ENCODE measurements at places on chromosomes 4 and X.

DNA sequence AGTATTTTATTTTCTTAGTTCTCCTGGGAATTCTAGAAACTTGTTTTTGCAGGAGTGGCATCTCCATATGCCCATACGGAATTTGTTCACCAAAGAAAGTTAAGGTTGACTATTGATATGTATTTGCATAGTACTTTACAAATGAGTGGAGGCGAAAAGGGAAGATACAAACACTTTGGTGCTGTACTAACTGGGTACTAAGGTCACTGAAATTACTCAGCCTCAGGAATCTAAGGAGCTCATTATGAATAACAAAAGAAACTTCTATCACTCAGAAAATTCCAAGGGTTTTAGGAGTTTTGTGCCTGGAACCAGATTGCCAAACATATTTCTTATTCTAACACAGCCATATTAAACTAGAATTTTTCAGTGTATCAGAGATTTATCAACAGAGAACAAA lies 27.4 kb upstream of the TMPRSS11B start:
- DNase-seq, result no peak

GRCh38 chr4:47057991-47058390 lies 26.6 kb downstream of the GABRB1 start:
- no peak for DNase-seq

GRCh38 chrX:101787934-101788333 lies 128.3 kb upstream of the ARMCX2 start:
- no peak for DNase-seq

DNA sequence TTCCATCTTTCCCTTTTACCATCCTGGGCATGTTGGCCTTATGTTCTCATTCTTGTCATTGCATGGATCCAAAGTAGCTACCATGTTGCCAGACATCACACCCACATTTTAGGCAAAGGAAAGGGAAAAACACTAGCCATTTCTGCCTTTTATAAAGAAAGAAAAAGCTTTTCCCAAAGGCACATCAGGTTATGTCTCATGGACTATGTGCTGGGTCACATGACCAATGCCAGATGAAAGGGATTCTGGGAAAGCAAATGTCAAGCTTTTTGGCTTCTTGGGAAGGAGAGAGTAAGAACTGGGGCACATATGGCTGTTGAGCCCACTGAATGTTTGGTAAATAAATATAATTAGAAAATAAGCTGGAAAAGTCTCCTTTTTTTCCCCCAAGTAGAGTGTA lies 4.3 kb upstream of the SOD3 start:
- DNase-seq, result no peak

DNA sequence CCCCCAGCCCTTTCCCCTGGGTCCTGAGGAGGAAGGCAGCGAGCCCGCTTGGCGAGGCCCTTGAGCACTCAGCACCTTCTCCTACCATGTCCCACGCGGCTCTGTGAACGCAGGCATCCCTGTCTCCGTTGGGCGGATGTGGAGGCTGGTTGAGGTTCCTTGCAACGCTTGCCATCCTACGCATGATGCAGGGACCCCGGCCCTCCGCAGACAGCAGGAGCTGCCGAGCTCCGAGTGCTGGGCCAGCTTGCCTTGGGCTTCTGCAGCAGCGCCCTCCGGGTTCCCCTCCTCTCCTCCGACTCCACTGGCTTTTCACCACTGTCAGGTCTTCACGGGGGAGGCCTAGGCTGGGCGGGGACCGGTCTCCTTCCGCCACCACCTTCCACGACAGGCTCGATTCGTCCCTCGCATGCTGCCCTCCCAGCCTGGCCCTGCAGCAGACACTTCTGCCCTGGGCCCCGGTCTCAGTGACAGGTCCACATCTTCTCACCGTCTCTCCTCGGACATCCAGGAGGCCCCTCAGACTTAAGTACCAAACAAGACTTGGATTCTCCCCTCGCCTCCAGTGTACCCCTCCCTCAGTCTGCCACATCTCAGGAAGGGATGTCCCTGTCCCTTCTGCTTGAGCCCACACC lies 67.6 kb upstream of the HGFAC start:
- DNase-seq, result no peak

- no peak for DNase-seq
Measured at GRCh38 chr4:5052204-5052702, 973 bp downstream of the STK32B start.

DNA sequence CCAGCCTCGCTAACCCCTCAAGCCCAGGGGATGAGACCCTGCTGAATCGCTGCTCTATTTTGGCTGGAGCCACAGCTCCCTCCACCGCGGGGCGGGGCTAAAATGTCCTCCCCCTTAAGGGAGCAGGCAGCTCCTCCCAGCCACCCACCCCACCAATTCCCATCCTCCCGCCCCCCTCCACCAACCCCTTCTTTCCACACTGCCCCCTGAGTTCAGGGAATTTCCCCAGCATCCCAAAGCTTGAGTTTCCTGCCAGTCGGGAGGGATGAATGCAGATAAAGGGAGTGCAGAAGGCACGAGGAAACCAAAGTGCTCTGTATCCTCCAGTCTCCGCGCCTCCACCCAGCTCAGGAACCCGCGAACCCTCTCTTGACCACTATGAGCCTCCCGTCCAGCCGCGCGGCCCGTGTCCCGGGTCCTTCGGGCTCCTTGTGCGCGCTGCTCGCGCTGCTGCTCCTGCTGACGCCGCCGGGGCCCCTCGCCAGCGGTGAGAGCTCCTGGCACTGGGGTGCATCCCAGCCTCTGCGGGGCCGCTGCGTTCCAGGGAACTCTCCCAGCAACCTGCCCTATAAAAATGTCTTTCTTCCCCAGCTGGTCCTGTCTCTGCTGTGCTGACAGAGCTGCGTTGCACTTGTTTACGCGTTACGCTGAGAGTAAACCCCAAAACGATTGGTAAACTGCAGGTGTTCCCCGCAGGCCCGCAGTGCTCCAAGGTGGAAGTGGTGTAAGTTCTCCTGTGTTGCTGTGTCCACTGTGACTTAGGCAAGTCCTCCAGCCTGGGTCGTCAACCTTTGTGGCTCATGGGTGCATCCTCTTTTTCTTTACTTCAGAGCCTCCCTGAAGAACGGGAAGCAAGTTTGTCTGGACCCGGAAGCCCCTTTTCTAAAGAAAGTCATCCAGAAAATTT lies at the start of gene CXCL6:
TSS of gene CXCL6 (plus strand) at position 306 of the 907 bp plus-strand sequence. CDS start at position 379, 73 bp downstream.
- DNase-seq, result no peak

DNA sequence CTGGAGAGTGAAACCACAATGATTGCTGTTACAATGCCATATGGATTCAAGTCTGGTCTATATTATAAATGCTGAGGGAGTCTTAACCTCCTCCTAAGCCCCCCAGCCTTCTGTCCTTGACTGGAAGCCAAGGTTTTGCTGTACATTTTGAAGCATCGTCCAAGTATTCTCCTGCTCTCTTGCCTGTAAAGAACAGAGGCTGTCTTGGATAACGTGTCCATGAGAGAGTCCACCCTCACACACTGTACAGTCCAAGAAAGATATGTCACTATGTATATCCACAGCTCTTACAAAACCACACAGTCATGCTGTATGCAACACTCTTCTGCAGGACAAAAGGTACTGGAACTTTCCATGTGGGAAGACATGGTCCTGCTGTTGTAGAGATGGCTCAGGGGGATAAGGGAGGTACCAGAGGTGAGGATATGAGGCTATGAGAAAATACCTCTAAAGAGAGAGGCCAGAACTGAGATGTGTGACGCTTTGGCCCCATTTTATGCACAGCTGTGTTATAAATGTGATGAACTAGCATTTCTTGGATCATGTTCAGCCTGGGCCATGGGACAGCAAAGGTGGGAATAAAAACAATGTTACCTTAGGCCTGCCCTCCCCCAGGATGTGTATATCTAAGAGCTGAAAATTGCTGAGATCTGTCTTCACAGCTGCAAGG lies 678.6 kb downstream of the IQCM start:
- no peak for DNase-seq

GRCh38 chr4:184286358-184286757 lies 68.7 kb upstream of the ENPP6 start:
- no peak for DNase-seq

- no peak for DNase-seq
Measured at GRCh38 chrX:34656842-34657725, at the start of gene TMEM47. Gene TMEM47, minus strand, starts transcription at chrX:34657285. Its CDS starts 256 bp downstream, at chrX:34657029.

DNA sequence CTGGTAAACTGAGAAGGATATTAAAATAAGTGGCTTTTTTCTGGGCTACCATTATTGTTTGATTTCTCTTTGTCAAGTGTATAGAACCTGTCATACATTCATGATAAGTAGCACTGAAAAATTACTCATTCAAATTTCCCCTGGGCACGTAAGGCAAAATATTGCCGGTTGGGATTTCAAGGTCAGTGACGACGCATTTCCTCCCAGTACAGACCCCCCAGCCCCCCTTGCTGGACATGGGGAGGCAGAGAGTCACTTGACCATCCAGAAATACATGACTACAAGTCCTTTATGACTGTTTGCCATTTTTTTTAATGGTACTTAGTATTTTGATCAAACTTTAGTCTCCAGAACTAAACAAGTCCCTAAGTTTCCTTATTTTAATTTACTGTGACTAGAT lies 6.8 kb upstream of the MND1 start:
- DNase-seq, result no peak

DNA sequence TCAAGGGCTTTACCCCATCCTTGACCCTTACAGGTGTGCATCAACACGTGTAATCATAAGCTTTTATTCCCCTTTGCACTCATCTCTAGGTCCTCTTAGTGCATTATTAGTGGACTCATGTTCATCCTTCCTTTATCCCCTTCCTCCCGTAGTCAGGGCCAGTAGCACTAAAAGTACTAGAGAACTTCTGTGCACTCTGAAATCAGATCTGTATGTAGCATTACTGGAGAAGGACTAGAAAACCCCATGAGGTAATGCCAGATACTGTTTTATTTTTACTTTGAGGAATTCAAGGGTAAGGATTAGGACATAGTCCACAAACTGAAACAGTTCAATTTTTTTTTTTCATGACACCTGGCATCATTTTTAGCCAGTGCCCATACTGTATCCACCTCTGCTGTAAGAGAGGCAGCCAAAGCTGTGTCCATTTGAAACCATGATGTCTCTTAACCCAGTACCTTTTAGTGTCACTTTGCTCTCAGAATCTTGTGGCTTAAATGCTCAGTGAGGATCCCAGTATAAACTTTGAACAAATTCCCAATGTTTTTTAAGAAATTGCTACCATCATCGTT lies 134.7 kb downstream of the FNIP2 start:
- no peak for DNase-seq

DNA sequence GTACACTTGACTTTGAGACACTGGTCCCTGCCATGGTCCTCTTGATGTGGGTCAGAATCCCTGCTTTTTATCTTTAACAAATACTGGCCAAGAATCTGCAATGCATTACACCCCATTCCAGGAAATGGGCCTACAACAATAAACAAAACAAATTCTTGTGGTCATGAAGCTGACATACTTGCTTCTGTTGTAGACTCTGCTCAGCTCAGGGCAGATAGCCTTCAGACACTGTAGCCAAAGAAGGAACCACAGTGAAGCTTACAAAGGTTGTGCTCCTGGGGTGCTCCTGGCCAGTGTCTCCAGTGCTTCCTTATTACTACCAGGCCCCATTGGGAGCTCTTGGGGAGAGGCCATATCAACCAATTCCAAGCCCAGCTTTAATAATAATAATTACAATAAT lies 21.8 kb downstream of the KIAA1210 start:
- no peak for DNase-seq

DNA sequence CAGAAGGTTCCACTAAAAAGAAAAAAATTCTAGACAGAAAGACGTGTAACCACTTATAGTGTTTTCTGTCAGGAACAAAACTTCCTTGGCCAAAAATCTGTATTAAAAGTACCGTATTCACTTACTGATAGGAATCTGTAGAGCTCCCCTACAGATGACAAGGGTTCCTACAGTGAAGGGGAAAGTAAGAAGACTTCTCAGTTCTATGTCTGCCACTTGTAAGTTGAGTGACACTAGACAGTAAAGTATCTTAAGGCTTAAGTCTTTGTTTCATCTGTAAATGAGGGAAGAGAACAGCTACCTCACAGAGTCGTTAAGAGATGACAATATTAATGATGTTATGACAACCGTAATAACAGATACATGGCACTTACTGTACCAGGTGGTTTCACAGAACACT lies 3.3 kb downstream of the COQ2 start:
- DNase-seq, result no peak

- DNase-seq, result no peak
Measured at GRCh38 chrX:41711021-41711667, 12.8 kb upstream of the GPR82 start.

DNA sequence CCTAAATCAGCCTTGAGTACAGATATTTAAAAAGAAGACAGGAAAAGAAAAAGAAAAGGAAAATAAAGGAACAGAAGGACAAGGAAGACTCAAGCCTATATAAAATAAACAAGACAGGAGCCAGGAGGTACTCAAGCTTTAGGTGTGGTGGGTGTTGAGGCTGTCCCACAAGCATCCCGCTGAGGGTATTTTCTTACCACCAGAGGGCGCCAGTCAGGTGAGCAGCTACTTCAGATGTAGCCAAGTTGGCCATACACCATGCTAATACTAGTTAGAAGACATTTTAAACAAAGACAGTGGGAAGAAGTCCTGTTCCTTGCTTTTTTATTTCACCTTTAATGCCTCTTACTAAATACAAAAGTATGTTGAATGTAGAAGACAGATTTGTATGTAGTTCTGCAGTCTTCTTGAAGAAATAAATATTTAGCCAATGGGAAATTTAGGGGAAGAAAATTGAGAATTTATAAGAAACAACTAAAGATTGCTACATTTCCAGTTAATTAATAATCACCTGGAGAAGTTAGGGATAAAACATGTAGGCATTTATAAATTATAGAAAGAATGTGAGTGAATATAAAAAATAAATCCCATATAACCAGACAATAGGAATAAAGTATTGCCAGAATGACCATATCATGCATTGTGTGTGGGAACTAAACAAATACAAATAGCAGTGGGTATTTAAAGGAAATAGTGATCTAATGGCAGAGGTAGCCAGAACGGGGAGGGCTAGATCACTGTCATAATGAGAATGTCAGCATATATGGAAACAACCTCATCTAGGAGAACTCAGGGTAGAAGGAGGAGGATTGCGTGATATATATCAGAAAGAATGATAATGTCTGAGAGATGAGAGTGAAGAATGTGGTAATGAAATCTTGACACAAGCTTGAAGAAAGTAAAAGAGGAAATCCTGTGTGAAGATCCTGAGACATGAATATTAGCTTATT lies 71.0 kb downstream of the MTHFD2L start:
- DNase-seq, result peak; percentile 37

DNA sequence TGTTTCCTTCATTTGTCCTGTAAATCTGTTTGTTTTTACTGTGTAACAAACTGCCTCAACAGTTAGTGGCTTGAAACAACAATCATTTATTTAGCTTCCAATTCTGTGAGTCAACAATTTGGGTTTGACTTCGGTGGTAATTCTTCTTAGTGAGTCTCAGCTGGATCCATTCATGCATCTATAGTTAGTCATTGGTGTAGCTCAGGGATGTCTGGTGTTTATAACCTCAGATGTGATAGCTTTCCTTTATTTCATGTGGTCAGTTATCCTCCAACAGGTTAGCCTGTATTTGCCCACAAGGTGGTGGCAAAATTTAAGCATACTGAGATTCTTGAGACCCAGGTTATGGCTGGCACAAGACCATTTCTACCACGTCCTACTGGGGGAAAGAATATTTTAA lies 1267.2 kb downstream of the RAPGEF2 start:
- DNase-seq, result no peak

All from GF-D8 (cell line).